ENCODE measurements at places on chromosomes 13 and 19.

DNA sequence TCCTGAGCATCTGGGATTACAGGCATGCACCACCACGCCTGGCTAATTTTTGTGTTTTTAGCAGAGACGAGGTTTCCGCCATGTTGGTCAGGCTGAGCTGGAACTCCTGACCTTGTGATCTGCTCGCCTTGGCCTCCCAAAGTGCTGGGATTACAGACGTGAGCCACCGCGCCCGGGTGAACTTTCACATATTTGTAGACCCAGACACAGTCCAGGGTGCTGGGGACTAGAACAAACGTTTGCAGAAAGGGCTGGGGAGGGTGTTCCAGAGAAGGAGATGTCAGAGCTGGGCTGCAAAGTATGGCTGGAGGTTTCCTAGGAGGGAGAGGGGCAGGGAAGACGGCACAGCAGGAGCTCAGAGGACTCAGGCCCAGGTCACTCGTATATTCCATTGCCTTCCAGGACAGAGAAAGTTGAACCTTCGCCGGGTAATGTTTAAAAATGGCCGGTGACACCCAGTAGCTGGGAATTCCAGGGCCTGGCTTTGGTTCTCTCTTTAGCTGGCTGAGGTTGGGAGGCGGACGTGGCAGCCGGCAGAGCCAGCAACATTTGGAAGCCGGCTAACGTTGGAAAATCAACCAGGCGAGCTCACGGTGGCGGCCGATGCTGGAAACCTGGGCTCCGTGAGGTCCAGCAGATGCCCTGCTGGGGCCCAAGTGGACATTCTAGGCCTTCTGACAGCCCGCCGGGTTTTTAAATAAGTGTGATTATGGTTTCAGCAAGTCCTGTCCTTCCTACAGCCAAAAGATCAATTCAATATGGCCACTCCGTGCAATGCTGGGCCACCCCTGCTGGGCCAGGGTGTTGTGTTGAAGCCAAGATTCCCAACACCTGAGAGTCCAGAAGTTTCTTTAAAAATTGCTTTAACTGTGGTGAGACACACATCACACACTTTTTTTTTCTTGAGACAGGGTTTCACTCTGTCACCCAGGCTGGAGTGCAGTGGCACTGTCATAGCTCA lies 41.5 kb downstream of the NFIC start:
- no peak for DNase-seq

DNA sequence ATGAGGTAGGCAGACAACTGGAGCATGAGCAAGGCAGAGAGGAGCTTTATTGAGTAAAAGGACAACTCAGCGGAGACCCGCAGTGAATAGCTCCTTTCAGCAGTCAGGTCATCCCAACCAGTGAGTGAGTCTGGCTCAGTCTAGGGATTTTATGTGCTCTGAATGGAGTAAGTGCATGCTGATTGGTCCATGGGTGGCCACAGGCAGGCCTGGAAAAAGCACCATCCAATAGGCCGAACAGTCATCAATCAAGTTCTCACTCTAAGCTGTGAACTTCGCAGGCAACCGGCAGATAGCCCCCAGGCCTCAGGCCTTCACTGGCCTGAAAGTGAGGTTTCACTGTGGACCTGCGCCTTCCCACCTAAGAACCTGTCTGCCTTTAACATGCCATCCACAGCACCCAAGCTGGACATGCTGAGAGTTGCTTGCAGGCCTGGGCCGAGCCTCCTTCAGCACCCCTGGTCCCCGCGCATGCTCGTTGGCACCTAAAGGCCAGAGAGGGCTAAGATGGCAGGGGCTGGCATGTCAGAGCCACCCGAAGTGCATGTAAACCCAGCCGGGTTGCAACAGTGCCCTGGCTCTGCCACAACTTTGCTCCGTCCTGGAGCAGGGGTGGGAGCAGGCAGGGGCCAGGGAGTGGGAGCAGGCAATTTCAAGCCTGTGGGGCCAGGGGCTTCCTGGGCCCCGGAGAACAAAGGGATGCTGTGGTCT lies 698.7 kb downstream of the SLITRK1 start:
- no peak for DNase-seq

GRCh38 chr19:824885-825284 lies 2.8 kb upstream of the AZU1 start:
- no peak for DNase-seq

DNA sequence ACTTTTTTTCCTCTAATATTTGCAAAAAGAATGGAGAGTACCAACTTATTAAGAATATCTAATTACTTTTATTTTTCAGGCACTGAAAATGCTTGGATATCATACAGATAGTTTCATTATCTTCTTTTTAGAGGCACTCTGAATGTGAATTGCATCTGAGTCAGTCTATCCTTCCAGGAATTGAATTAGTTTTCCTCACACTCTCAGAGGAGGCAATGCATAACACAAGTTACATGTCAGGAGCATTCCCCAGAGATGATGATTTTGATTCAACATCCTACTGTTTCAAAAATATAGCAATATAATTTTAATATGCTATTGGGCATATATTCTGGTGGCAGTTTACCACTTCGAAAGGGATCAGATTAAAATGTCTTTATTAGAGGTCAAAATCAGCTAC lies 1315.4 kb downstream of the PCDH9 start:
- DNase-seq, result no peak

DNA sequence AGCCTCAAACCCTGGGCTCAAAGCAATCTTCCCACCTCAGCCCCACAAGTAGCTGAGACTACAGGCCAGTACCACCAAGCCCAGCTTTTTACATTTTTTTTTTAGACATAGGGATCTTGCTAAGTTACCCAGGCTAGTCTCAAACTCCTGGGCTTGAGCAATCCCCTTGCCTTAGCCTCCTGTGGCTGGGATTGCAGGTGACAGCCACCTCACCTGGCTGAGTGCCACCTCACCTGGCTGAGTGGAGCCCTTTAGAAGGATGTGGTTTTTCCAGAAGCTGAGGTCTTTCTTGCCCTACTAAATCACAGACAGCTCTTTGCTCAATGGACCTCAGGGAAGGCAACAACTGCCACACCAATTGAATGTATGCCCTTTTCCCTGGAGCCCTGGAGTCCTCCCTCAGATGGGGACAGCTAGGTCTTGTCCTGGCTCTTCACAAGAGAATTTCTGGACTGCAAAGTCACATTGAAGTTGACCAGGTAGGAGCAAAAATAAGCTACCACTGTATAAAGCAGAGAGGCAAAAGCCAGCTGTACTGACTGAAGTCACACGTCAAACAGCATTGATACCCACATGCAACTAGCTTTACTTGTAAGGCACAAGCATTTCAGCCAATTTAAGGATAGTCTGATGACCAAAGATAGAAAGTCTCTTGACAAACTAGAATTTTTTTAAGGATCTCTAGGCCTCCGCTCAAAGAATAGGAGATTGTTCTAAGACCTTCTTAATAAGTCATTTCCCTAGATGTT lies 14.0 kb downstream of the PDX1 start:
- no peak for DNase-seq

DNA sequence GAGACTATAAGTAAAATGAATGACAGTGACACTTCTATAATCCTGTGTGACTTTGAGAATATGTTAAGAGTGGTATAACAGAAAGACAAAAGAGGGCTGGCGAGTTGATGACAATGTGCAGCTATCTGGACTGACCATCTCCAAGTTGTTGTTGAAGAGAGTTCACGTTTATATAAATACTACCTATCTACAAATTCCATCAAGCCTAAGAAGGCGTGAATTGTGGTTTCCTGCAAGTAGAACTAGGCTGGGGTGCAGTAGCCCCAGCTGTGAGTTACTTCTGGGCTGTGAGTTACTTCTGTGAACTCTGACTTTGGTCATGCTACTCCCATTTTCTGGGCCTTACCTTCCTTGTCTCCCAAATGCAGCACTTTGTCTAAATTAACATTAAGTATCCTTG lies 561.0 kb downstream of the TBC1D4 start:
- no peak for DNase-seq

- DNase-seq, result no peak
Measured at GRCh38 chr19:32652894-32653598, 21.9 kb downstream of the ANKRD27 start.

DNA sequence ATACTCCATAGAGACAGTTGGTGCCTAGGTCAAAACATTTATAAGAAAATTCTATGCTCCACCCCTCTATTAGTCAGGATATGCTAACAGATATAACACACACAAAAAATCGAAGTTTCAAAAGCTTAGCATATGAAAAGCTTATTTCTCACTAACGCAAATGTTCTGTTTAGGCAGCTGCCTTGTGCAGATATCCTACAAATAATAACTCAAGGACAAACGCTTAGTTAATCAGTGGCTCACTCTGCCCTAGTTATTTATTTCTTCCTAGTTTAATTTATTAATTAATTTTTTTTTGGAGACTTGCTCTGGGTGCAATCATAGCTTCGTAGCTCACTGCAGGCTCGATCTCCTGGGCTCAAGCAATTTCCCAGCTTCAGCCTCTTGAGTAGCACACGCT lies 259.7 kb upstream of the GPC6 start:
- no peak for DNase-seq

GRCh38 chr19:37902668-37903067 lies 3.7 kb downstream of the WDR87 start:
- DNase-seq, result peak; percentile 79

GRCh38 chr13:29782798-29783197 lies 67.6 kb downstream of the UBL3 start:
- no peak for DNase-seq

GRCh38 chr13:92767468-92767867 lies 459.1 kb upstream of the GPC6 start:
- no peak for DNase-seq

GRCh38 chr13:44668688-44669087 lies 92.6 kb upstream of the TSC22D1 start:
- DNase-seq, result no peak

DNA sequence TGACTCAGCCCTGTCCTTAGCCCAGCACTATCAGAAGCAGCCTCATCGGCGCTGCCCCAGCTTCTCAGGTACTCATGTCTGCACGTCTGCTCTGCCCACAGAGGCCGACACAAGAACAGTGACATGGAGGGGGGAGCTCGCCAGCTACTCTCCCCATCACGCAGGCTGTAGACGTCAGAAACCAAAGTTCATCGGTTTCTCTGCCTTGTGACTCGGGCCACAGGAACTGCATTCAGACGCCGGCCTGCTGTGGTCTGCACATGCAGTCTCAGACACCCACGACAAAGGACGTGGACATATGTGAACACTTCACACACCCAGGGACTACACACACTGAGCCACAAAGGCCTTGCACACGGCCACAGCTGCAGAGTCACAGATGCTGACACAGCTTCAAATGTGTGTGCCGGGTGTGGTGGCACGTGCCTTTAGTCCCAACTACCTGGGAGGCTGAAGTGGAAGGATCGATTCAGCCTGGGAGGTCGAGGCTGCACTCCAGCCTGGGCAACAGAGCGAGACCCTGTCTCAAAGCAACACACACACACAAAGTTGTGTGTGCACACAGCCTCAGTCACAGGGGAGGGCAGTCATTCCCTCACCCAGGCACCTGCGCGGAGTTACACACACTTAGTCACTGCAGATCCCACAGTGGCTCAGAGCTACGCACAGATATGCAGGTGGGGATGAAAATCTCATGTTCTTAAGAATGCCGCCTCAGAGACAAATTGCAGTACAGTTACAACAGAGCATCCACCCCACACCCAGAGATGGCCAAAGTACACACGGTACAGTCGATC lies 4.9 kb upstream of the ZFP36 start:
- DNase-seq, result peak; percentile 59

All from stimulated activated CD4-positive, alpha-beta T cell treated with anti-CD3 and anti-CD28 coated beads, Interleukin-12 subunit alpha, Interleukin-12 subunit beta, amount 100 ng/mL, for 4 hours (primary cell).